ENCODE measurements at places on chromosomes 2 and 18. TPM values are rescaled to one million over a fixed set of nuclear protein-coding genes. Genes with fewer than 3 reads are reported as not detected.

The EML6 gene
- 1.7 TPM for total RNA-seq

The PJVK gene
- total RNA-seq: 2.1 TPM

The HOXD10 gene
- total RNA-seq: 19.4 TPM

The TACR1 gene
- not detected for total RNA-seq

The CFAP53 gene
- 0.14 TPM for total RNA-seq

The KHK gene
- 0.59 TPM for total RNA-seq

The GNLY gene
- not detected for total RNA-seq

The MAP3K19 gene
- total RNA-seq: not detected

The NAT8 gene
- total RNA-seq: not detected

The CCDC68 gene
- total RNA-seq: 5.0 TPM

The FHOD3 gene
- 85.5 TPM for total RNA-seq

The GKN1 gene
- total RNA-seq: not detected
